ENCODE measurements at places on chromosomes 3 and 15.

- DNase-seq = peak; percentile 25
Measured at GRCh38 chr15:31977812-31978661, 52.3 kb upstream of the CHRNA7 start.

DNA sequence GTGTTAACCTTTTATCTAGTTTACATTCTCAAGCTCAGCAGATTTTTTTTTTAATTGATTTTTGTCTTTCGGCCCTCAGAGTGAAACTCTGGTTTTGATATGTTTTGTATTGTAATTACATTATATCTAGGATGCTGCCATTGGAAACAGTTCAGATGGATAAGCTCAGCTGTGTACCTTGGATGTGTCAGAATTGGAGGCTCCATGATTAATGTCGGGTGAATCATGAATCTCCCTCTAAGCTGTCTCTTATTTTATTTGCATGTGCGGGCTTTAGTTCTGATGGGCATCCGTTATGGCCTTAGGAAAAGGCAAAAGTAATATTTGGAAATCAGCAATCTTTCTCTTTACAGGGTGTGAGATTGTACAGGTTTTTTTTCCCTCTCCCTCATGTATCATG lies 4.2 kb downstream of the PTPRG start:
- no peak for DNase-seq

GRCh38 chr3:69462826-69463100 lies 76.9 kb upstream of the FRMD4B start:
- no peak for DNase-seq

DNA sequence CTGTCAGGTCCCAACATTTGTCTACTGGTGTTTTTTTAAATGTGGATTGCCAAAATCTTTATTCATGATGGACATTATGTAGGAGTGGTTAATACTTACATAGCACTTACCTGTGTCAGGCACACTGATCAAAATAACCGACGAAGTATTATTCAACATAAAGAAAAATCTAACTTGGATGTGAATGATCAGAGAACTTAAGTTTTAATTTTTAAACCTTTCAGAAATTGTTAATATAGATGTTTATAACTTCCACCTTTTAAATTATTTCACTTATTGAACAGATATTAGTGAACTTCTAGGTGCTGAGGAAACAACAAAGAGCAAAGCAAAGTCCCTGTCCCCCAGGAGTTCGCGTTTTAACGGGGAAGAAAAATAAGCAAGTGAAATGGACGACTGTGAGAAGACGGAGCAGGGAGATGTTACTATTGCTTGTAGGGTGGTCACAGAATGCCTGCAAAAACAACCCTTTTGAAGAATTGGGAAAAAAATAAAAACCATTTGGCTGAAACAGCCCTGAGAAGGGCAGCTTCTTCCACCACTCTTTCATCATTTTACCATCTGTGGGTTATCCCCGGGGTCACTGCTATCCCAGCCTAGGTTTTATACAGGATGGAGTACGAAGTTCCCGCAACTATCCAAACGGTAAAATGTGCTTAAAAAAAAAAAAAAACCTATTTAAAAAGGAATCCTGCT lies 915 bp upstream of the APH1B start:
- DNase-seq = no peak

- no peak for DNase-seq
Measured at GRCh38 chr3:53140847-53141845, 10.9 kb upstream of the RFT1 start.

GRCh38 chr15:33091983-33092693 lies 102.4 kb downstream of the FMN1 start:
- no peak for DNase-seq

- DNase-seq = no peak
Measured at GRCh38 chr3:184944241-184944640, 132.3 kb downstream of the VPS8 start.

DNA sequence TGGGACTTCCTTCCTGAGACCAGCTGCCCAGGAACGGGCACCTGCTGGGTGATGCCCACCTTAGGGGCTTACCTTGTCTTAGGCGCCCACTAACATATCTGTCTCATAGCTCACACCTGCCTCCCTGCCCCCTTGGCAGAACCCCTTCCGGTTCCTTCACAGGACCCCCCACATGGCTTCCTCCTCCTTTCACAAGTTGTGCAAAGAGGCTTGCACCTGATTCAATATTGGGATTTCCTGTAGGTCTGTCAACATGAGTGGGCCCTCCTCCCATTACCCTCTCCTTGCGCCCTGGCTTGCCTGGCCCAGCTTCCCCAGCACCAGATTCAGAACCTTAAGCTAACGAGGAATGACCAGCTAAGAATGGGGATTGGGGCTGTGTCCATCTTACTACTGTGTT lies 633 bp downstream of the THPO start:
- no peak for DNase-seq

DNA sequence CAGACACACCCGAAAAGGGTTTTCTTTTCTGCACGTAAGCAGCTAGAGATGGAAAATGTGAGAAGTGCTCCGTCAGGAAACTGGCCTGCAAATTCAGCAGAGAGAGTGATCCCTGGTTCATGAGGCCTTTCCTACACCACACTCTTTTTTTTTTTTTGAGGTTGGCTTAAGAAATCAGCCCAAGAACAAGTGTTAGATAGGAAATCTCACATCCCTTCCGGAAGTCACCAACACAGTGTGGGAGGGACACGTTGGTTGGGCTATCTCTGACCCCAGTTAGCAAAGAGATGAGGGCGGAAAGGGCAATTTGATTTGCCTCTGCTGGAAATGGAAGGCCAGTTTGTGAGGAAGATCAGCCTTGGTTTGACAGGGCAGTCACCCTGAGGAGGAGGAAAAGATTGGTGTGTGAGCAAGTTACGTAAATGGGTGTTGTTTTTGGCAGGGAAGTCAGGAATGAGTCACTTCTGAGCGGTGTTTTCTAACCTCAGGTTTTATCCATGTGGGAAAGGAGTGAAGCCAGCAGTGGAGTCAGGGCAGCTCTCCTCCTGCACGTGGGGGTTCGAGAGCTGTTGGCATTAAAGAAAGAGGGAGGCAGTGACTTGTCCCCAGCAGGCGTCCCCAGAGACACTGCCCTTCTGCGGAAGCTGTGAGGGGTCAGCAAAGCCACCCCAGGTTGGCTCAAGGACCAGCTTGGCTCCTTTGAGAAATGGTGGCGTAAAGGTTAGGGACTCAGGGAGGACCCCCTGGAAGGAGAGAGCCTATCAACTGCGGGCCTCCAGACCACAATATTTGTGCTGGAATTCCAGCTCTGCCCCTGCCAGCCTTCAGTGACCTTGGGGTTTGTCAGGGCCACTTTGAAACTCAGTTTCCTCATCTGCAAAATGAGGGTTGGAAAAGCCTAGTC lies 237.6 kb upstream of the BHLHE40 start:
- no peak for DNase-seq

GRCh38 chr3:138691351-138691750 lies 82.8 kb downstream of the FAIM start:
- DNase-seq = no peak

DNA sequence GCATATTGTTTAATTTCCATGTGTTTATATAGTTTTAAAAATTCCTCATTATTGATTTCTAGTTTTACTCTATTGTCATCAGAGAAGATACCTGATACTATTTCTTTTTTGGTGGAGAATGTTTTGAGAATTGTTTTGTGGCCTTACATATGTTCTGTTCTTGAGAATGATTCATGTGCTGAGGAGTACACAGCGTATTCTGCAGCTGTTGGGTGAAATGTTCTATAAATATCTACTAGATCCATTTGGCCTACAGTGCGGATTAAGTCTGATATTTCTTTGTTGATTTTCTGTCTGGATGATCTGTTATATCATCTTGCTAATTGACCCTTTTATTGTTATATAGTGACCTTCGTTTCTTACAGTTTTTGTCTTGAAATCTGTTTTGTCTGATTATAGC lies 109.7 kb downstream of the UBE2E2 start:
- no peak for DNase-seq

- no peak for DNase-seq
Measured at GRCh38 chr3:192863091-192863420, 54.6 kb downstream of the MB21D2 start.

GRCh38 chr15:70817266-70817665 lies 36.7 kb downstream of the LARP6 start:
- DNase-seq = no peak

DNA sequence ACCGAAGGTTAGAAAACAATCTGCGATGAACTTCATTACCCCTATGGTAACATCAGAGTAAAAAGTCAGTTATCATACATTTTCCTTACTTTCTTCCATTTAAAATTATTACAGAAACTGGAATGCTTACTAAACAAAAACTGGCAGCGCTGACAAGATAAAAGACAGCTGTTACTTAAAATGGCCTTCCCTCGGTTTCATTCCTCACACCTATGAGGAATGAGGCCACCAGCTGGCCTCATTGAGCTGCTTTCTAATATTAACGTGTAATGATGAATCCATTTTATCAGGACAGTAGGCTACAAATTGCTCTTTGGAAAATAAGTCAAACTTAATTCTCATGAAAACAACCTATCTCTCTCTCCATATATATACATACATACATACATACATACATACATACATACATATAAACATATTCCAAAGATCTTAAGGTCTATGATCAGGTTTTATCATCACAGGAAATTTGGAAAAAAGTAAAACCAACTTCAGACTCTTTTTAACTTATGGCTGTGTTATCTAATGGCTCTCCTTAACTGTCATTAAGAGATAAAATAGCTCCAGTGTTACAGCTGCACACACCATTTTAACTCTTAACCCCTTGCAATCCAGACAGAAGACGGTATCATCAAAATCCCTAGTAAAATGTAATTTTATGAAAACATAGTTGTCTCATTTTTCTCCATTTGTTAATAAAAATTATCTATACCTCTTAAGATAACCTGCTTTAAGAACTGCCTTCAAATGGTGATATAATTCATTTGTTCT lies 5.2 kb downstream of the CCNL1 start:
- DNase-seq = no peak

DNA sequence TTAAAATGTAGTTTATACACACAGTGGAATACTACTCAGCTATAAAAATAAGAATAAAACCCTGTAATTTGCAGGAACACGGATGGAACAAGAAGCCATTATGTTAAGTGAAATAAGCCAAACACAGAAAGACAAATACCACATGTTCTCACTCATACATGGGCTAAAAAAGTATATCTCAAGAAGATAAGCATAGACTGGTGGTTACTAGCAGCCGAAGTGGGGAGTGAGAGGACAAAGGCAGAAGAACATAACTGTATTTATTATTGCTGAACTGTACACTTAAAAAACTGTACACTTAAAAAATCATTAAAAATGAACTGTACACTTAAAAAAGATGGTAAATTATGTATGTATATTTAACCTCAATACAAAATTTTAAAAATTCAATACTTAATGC lies 11.0 kb downstream of the UBE3A start:
- no peak for DNase-seq

GRCh38 chr3:13202744-13203397 lies 129.6 kb upstream of the IQSEC1 start:
- DNase-seq = no peak

GRCh38 chr3:185057829-185058228 lies 95.0 kb downstream of the C3orf70 start:
- DNase-seq = no peak

DNA sequence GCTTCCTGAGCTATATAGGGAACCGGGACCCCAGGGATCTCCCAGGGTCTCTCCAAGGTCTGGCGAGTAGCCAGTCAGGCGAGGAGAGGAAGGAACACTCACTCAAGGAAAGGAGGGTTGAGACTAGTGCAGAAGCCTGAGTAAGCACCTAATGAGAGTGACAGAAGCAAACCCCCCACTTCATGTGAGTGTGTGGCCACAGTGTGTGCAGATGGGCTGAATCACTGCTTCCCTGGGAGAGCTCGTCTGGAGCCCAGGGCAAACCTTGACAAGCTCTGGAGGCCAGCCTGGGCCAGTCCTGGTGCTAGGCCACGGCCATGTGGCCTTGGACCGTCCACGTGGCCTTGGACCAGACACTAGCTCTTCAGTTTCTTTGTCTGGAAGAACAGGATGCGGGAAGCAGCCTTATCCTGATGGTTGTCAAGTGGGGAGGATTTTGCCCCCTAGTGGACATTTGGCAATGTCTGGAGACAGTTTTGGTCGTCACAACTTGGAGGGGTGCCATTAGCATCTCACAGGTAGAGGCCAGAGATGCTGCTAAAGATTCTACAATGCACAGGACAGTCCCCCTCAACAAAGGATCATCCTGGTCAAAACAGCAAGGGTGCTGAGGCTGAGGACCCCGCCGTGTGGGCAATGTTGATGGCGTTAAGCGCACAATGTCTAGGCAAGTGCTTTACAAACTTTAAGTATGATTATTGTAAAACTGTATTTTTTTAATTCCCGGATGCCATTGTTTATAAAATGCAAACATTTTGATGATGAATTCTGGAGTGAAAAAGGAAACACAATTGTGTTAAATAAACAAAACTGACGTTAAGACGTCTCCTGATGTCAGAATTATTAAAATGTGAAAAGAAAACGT lies 34.8 kb upstream of the CTSH start:
- DNase-seq = no peak

GRCh38 chr3:6504834-6505233 lies 356.1 kb upstream of the GRM7 start:
- DNase-seq = no peak

GRCh38 chr3:100966049-100966491 lies 27.2 kb downstream of the ABI3BP start:
- DNase-seq = no peak

DNA sequence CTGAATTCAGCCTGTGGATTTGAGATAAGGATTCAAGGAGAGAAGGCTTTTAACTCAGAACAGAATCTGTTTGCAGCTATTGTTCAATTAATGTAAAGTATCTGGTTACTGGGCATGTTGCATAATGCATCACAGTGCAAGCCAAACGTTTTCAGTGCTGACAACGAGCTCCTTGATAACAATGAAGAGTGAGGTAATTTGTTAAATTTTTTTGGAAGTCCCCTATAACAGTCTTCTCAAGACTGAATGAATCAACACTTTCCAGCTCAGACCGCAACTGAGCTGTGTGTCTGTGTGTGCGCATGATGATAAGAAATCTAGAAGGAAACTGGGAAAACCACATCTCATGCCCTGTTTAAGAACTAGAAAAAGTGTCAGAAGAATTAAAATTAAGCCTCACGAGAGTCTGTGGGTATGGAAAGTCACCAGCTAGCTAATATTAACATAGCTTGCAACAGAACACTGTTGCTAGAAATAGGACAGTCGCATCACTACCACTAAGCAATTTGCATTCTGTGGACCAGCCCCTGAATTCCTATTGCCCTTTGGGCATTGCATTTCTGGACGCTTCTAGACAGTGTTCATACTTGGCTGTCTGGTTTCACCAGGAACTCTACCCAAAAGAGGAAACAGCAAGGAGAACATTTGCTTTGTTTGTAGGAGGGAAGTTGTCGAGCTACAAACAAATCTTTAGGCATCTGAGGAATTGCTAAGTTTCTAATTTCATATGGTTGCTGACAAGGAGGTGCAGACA lies 43.7 kb upstream of the ATP2C1 start:
- no peak for DNase-seq

- DNase-seq = no peak
Measured at GRCh38 chr15:37217567-37217966, 117.2 kb upstream of the MEIS2 start.

DNA sequence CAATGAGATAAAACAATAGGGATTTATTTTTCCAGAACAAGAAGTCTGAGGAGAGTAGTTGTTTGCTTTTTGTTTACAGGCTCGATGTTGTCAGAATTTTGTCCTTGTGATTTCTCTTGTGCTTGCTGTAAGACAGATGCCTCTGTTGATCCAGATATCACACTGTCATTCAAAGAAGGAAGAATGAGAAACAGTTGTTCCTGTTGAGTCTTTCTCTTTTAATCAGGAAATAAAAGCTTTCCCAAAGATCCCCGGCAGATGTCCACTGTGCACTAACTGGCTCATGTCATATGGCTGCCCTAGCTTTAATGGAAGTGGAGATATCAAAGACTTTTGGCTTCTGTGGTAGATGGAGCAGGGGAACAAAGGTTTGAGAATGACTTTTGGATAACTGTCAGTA lies 6.8 kb downstream of the SERPINI1 start:
- DNase-seq = no peak

All from stimulated activated CD8-positive, alpha-beta memory T cell treated with anti-CD3 and anti-CD28 coated beads, Interleukin-4, amount 100 ng/mL, for 1 hour (primary cell).